T-helper 2 cell (primary cell): ENCODE measurements at places on chromosomes 7 and 10.

GRCh38 chr10:7210516-7210915 lies 200.3 kb downstream of the SFMBT2 start:
- DNase-seq: no peak

DNA sequence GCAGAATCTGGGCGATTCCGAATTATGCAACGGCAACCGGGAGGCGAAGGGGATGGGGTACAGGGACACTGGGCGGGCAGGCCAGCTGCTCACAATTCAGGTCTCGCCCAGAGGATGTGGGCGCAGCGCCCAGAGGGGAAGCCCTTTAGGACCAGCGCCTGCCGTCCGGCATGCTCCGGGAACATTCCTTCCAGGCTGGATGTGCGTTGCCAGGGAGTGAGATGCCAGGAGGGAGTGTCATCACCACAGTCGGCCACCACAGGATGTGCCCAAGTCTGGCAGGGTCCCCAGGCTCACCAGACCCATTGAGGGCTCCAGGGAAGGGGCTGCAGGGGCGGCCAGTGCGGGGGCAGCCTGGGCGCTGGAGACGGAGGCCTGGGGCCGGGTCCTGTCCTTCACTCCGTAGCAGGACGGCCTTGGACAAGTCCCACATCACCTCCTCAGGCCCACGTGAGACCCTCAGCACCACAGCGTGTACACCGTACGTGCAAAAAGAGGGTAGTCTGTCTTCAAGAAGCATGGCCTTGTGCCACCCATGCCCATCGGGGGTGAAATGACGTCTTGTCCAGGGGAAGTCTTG lies 63.9 kb downstream of the FOXL3 start:
- DNase-seq: no peak

DNA sequence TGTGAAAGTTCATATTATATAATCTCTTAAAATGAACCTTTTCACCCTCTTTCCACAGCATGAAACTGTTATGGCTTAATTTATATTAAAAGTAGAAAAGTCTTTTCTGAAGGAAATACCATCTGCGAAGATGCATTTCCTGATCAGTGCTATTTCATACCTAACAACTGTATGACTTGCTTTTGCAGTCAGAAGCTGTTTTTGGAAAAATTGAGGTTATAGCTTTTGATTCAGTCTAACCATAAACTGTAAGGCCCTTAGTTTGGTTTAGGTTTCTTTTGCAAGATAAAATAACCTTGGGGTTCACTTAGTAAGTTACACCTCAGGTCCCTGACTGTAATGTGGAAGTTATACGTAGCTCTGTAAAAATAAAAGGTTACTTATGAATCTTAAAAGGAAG lies 22.7 kb upstream of the PARP12 start:
- no peak for DNase-seq

DNA sequence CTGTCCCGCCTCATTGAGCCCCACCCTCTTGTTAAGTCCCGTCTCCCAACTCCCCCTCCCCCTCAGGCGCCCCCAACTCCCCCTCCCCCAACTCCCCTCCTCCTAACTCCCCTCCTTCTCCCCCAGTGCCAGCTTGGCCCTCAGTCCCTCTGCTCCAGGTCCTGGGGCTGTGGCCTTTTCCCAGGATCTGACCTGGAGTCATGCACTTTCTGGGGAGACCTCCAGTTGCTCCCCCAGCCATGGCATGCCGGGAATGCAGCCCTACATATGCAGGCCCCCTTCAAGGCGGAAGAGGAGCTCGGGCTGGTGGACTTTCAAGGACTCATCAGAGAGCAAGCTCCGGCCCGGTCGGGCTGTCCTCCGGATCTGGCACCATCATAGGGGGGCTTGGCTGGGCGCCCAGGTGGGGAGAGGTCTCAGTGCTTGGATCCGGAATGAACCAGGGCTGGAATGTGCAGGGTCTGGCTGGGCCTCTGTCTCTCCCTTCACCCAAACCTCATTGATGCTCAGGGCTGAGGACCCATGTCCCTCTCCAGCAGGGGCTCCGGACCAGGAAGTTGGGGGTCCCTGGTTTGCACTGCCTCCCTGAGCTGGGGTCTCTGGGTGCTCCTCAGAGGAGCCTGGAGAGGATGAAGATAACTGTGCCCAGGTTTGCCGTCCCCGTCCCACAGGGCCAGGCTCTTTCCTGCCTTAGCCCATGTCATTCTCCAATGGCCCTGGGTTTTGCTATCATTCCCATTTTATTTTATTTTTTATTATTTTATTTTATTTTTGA lies 41.1 kb downstream of the TMEM270 start:
- no peak for DNase-seq

GRCh38 chr10:72309290-72310240 lies 35.8 kb downstream of the DDIT4 start:
- no peak for DNase-seq

- DNase-seq: no peak
Observed at GRCh38 chr10:21174715-21175495, 277.8 kb upstream of the NEBL start.

GRCh38 chr10:113473851-113474250 lies 79.0 kb upstream of the HABP2 start:
- no peak for DNase-seq

- DNase-seq: no peak
Observed at GRCh38 chr7:111290419-111290818, 199.5 kb downstream of the LRRN3 start.

DNA sequence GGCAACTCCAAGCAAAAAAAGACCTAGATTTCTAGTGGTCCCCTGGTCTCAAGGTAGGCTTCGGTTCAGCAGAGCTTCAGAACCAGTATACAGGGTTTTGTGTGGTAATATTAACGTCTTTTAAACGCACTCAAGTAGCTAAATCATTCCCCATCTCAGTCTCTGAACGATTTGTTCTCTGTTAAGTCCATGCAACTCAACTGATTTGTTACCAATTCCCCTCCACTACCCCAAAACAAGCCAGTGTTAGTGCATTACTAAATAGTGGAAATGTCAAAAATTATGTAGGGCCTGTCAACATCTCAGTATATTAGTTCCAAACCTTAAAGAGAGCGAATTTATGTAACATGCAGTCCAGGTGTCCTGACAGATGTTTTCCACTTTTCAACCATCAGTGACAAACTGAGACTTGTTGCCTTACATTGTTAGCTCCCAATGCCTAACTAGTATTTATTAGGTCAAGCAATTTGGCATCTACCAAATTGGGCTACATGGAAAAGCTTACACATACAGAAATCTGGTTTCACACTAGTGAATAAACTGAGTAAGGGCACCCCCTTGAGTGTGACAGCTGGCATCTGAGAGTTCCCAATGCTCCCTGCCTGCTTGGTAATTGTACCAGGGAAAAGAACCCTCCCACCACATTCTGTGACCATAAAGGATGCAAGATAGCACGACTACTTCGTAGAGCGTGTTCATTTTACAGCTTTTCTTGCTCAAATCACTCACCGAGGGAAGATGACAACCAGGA lies 12.2 kb downstream of the HNRNPA2B1 start:
- DNase-seq: no peak

GRCh38 chr7:50304911-50305582 lies 531 bp downstream of the IKZF1 start:
- DNase-seq: peak; percentile 89

DNA sequence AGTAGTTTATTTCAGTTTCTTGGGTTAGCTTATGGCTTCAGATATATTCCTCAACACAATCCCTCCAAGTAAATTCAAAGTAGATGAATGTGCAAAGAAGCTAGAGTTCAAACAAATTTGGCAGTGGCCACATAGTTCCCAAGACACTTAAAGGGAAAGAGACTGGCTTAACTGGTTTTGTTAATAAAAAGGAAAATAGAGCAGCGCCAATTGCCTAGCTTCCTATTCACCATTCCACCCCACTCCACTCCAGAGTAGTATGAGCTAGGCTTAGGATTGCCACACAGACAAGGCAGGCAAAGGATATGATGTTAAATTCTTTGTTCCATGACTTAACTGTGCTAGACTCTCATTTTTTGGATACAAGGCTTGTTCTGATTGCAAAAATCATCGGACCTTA lies 2.0 kb downstream of the XRCC2 start:
- DNase-seq: no peak

DNA sequence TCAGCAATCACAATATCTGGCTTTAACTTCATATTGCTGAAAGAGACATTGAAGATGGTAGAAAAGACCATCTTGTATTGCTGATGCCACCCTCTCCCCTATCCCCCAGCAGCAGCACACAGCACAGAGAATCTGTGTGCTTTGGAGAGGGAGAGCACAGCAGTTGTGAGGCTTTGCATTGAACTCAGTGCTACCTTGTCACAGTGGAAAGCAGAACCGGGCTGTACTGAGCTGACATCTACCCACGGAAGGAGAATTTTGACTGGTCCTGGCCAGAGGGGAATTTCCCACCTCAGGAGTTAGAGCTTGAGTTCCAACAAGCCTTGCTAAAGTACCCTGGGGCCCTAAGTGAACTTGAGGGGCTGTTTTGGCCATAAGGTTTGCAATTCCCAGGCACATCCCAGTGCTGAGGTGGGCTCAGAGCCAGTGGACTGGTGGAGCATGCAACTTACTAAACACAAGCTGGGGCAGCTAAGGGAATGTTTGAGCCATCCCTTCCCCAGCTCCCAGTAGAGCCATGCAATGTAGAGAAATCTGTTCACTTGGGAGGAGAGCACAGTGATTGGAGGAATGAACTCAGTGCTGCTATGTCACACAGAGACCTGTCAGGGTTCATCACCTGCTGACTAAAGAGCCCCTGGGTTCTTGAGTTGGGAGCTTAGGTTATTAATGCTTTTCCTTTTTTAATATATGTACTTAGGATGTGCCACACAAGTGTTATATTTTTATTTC lies 62.1 kb downstream of the OR13A1 start:
- DNase-seq: no peak

- DNase-seq: no peak
Observed at GRCh38 chr10:24488631-24489030, 235.1 kb downstream of the ARHGAP21 start.

GRCh38 chr7:110224643-110225042 lies 866.3 kb upstream of the LRRN3 start:
- no peak for DNase-seq

DNA sequence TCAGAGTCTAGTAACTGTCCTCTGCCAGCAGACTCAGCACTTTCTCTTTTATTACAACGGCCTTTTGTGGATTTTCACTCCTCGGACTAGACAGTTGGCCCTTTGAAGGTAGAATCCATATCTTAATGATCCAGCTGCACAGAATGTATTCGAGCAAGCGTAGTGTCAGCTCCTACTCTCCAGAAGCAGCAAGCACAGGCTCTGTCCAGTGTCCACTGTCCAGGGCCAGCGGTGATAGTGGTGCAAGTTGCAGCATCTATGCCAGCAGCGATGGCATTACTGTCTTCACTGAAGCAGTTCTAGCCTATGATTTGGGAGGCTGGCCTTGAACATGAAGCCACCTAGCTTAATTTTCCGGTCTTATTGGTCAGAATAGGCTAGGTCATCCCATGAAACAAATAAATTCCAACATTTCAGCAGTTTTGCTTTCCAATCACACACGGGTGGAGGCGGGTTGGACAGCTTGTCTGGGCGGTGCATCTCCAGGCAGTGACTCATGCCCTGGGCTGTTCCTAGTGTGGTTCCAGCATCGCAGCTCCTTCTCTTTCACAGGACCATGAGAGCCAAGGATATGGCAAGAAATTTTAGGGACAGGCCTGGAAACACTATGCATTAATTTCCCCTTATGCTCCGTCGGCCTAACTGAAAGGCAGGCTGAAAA lies 108.6 kb upstream of the KCNMA1 start:
- DNase-seq: no peak

DNA sequence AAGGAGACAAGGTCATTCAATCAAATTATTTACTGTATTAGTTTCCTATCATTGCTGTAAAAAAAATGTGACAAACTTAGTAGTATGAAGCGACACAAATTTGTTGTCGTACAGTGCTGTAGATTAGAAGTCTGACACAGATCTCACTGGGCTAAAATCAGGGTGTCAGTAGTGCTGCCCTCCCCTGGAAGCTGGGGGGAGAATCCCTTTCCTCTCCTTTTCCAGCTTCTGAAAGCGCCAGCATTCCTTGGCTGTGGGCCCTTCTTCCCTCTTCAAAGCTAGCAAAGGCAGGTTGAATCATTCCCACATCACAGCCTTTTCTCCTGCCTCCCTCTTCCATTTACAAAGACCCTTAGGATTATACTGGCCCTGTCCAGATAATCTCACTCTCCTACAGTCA lies 28.0 kb downstream of the VPS41 start:
- DNase-seq: no peak

DNA sequence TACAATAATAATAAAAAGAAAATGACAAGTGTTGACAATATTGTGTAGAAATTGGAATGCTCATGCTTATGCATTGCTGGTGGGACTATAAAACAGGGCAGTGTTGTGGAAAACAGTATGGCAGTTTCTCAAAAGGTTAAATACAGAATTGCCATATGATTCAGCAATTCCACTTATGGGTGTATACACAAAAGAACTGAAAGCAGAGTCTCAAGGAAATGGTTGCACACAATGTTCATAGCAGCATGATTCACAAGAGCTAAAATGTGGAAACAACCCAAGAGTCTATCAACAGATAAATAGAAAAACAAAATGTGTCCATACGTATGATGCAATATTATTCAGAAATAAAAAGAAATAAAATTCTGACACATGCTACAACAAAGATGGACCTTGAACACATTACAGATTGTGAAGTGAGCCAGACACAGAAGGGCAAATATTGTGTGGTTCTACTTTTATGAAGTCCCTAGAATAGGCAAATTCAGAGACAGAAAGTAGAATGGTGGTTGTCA lies 64.8 kb upstream of the GRM8 start:
- no peak for DNase-seq

GRCh38 chr7:121395494-121395960 lies 581 bp downstream of the FAM3C start:
- DNase-seq: peak; percentile 22

DNA sequence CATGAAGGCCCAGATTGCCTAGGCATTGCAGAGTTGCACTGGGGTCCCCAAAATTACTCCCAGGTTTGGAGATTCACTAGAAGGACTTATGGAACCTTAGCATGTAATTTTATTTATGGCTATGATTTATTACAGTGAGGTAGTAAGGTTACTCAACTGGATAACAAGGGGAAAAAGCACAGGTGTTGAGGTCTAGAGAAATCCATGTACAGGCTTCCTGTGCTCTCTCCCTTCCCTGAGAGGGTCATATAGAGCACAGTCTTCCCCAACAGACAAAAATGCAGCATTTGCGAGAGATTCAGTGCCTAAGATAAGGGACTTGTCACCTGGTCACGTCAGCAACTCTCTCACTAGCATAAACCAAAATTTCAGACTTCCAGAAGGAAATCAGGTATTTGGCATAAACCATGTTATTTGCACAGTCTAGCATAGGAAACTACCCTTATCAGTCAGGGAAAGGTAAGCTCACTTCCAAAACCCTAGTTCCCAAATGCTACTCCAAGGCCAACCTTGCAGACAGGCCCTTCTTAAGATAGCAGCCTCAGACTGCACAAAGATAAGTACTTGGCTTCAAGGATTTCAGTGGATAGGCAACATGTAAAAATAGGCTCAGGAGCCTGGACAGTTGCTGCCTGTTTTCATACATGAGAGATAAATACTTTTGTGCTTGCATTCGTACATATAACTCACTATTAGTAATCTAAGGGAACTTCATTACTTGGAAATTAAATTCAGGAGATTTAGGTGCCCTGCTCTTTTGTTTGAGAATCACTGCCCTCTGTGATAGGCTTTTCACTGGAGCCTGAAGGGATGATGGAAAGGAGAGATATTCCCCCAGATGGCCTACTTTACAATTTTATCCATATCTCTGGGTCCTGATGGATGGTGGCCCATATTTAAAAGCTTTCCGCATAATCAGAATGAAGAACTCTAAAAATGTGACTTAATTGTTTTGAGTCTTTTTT lies 378.4 kb upstream of the LRGUK start:
- DNase-seq: no peak
